ENCODE measurements at places on chromosomes 16 and 17.

DNA sequence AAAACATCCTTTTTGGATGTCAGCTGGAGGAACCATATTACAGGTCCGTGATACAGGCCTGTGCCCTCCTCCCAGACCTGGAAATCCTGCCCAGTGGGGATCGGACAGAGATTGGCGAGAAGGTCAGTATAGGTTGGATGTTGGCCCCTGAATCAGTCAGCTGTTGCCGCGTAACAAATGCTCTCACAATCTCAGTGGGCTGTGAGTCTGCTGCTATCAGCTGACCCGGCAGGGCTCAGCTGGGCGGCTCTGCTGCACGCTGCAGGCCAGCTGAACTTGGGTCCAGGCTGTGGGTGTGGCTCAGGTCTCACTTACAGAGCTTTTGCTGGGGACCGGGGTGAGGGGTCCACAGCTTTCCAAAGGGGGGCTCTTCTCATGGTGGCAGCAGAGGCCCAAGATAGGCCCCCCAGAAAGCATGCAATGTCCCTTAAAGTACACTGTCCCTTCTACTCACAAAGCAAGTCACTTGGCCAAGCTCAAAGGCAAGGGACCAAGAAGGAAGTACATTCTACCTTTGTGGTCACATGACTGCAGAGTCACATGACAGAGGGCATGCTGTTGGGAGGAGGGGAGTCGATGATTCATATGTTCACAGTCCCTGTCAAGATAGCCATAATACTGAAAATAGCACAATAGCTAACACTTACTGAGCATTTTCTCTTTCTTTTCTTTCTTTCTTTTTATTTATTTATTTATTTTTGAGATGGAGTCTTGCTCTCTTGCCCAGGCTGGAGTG, 134.2 kb downstream of the ABCC1 start:
- peak; percentile 39 for DNase-seq

DNA sequence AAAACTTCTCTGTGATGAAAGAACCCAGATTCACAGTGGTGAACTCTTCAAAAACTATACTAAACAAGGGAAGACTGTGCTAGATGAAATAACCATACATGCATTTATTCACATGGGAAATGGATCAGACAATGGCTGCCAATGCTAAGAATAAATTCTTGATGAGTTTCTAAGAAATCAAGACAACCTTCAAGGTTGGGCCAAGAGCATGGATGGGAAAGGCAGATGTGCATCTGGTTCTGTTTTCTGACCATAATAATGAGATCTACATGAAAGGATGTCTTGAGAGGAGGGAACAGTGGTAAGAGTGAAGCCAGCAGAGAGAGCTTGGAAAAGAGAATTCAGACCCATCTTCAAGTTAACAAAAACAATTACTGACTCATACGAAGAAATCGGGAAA, 31.4 kb downstream of the ANKRD11 start:
- DNase-seq, result no peak

- DNase-seq, result no peak
Measured at GRCh38 chr17:60077672-60078519, 825 bp downstream of the HEATR6 start.

DNA sequence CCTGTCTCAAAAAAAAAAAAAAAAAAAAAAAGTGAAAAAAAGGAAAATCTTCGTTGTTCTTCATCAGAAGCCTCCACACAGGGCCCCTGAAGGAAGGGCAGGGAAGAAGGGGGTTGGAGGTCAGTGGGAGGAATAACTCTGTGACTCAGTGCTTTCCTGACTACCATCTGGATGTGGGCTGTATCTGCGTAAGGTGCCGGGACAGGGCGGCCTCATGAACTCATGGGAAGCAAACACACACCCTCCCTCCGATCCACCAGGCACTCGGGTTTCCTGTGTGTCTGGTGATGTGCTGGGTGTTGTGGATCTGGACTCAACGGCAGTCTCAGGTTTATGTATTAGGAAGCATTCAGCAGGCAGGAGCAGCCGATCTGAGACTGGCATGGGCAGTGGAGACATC, 691.6 kb downstream of the WWOX start:
- no peak for DNase-seq

- DNase-seq, result no peak
Measured at GRCh38 chr16:3135126-3135715, 392 bp downstream of the ZNF213 start.

- DNase-seq, result no peak
Measured at GRCh38 chr17:19365833-19366636, 3.5 kb upstream of the B9D1 start.

DNA sequence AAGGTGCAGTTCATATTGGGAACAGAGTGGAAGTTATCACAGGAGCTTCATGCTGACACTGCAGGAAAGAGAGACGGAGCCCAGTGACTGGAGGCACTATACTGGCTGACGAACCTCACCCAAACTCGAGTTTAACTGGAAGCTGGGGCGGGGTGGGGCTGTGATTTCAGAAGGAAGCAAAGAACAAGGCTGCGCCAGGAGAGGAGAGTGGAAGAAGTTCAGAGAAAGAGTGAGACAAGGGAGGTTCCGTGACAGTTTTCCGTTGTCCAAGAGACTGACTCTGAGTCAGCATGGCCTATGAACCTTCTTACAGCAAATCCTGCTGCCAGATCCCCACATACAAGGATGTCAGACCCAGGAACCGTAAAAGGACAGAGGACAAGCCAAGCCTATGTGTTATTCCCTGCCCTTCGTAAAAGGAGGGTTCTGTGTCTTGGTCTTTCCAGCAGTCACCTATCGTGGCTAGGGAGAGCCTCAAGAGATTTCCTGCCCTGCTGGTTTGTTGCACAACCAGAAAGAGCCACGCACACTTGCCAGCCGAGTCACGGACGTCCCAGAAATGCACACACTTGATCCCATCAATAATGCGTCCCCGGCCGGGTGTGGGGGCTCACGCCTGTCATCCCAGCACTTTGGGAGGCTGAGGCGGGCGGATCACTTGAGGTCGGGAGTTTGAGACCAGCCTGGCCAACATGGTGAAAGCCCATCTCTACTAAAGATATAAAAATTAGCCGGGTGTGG, 5.1 kb downstream of the PITPNA start:
- no peak for DNase-seq

DNA sequence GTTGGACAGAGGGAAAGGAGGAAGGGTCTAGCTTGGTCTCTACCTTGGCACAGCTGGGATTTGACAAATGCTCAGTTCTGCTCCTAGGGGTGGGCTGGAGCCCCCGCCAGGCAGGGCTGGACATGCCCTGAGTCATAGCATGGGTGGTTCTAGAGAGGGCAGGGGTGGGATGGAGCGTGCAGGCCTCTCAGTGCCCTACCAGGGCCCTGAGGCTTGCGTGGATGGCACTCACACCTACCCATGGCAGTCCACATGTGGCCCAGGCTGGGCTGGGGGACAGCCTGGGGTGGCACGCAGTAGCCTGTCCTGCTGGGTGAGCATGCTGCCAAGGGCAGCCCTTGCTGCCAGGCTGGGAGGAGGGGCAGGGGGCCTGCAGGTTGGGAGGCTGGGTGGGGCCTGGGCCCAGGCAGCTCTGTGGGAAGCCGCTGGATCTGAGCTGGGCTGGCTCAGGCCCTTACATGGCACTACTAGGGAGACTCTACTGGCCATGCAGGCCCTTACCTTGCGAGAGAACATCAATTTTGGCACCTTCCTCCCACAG, 11.2 kb downstream of the DOC2B start:
- DNase-seq, result no peak

- peak; percentile 24 for DNase-seq
Measured at GRCh38 chr17:55420776-55421178, 858 bp downstream of the MMD start.

- DNase-seq, result no peak
Measured at GRCh38 chr16:75112734-75113491, 3.7 kb downstream of the LDHD start.

DNA sequence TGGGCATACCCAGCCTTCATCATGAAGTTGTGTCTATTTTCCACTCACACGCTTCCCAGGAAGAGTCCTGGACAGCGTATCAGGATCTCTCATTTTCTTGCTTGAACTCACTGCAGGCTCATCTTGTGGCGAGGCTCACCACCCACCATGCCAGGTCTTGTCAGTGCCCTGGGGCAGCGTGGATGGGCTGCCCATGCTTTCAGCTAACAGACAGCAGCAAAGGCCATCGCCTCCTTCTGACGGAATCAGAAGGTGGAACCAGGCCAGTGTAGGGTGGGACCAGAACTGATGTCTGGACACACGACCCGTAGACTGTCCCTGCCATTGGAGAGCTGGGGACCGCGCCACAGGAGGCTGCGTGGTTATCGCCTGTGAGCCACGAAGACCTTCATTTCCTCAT, 169.4 kb downstream of the FOXL1 start:
- no peak for DNase-seq

- no peak for DNase-seq
Measured at GRCh38 chr17:16593356-16594102, 24.5 kb upstream of the ZNF287 start.

- no peak for DNase-seq
Measured at GRCh38 chr17:7240375-7240774, 1.1 kb upstream of the PHF23 start.

- no peak for DNase-seq
Measured at GRCh38 chr16:48101069-48101674, 54.6 kb downstream of the ABCC12 start.

GRCh38 chr17:1899403-1900000, 69.7 kb downstream of the RPA1 start:
- no peak for DNase-seq

GRCh38 chr17:43694081-43694870, 32.6 kb upstream of the MEOX1 start:
- DNase-seq, result peak; percentile 86

- DNase-seq, result no peak
Measured at GRCh38 chr17:77312786-77313599, 172.2 kb downstream of the SEC14L1 start.

- no peak for DNase-seq
Measured at GRCh38 chr16:78664811-78665772, 565.6 kb downstream of the WWOX start.

DNA sequence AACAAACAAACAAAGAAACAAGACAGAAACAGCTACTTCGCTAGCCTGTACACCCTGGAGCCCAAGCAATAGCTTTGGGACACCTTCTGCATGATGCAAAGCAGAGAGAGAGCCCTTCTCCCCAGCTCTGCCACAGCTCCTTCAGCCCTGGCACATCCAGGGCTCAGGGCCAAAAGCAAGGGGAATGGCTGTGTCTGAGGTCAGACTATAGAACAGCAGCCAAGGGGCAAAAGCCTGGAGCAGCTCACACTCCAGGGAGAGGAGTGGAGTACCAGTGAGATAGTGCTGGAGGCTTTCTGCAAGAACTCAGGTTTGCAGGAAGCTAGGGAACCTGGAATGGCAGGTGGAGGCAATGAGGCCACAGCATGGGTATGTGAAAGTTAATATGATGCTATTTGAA, 11.6 kb upstream of the SEPHS2 start:
- DNase-seq, result no peak

DNA sequence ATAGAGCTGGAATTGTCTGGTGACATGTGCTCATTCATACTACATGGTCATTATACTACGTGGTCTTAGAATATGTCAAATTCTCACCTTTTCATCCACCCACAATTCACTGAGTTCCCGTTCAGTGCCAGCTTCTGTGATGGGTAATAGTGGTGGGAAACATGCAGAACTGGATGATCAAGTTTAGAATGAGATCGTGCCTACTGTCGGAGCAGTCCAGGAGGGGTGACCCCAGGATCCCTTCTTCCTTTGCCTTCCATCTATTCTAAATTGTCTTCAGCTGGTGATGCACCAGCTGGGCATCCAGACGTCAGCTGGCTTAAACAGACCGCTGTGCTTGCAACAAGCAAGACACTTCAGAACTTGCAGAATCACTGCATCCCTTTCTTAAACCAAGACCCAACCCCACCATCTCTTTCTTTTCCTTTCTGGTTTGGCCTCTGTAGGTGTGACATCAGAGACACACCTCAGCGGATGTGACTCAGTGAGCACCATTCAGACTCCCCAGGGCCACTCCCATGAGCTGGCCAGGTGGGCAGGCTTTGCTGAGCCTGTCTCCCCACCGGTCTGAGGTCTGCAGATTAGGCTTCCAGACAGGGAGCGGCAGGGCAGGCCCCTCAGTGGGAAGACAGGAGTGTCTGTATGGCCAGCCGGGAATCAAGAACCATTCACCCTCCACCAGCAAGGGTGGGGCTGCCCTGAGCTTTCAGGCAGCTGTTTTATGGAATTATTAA, 18.1 kb downstream of the C17orf100 start:
- peak; percentile 95 for DNase-seq

- no peak for DNase-seq
Measured at GRCh38 chr17:51933647-51934046, 224.9 kb downstream of the CA10 start.

DNA sequence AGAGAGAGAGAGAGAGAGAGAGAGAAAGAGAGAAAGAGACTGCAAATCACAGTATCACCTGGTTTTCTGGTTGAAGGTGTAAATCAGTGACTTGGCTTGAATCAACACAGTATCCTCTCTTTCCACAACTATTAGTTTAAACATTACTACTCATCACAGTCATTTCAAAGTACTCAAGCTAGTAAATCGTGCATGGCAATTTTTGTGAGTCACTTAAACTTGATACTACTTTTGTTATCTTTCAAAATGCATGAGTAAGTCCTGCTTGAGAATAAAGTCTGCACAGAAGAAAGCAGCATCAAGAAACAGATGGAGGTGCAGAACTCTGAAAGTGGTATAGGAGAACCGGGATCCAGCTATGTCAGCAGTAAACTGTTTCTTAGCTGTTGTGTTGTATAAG, 535.4 kb downstream of the CDH8 start:
- no peak for DNase-seq

- DNase-seq, result peak; percentile 72
Measured at GRCh38 chr17:4583782-4584100, 588 bp upstream of the SMTNL2 start.

GRCh38 chr16:49474741-49475140, 101.1 kb downstream of the C16orf78 start:
- DNase-seq, result no peak

DNA sequence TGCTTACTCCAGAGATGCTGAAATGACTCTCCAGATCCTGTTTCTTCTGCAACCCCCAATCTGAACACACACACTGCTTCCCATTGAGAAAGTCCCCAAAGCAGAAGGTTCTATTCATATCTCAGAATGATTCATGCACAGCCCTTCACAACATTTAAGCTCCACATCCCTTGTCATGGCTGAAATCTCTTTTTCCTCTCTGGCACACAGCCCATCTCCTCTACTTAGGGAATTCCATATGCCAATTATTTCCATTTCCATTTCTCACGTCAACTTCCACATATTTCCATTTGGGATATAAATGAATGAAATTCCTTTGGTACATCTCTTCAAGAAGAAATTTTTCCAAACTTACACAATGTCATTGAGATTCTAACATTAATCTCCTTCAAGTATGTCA, 119.6 kb downstream of the CDH11 start:
- DNase-seq, result no peak

DNA sequence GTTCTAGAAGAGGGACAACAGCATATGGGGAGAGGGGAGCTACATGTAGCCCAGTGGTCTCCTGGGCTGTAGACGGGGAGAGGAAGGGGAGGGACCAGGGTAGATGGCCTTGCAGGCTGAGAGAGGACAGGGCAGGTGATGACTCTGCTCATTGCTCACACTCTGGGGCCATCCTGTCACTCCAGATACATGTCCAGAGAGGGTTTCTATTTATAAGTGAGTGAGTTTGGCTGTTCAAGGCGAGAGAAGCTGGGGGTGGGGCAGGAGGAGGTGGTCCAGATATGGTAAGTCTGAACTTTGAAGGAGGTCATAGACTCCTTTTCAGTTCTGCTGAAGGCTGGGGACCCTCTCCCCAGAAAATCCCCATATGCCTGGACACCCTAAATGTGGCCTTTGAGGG, 22.2 kb downstream of the CACNA1G start:
- DNase-seq, result no peak

- DNase-seq, result no peak
Measured at GRCh38 chr17:71184716-71185115, 936.1 kb upstream of the SOX9 start.

- DNase-seq, result no peak
Measured at GRCh38 chr16:84667600-84668309, 19.4 kb downstream of the KLHL36 start.
